ENCODE measurements at places on chromosomes 4 and X. TPM values are rescaled to one million over a fixed set of nuclear protein-coding genes. Genes with fewer than 3 reads are reported as not detected.

SPACA5 gene
- not detected for total RNA-seq

MAGEA2B gene
- not detected for total RNA-seq

TCEAL6 gene
- total RNA-seq = not detected

TEX13B gene
- total RNA-seq = not detected

RHOH gene
- total RNA-seq = not detected

ARSJ gene
- total RNA-seq = 29.0 TPM

CDKL2 gene
- total RNA-seq = 2.5 TPM

NEK1 gene
- total RNA-seq = 13.8 TPM

CSAG3 gene
- total RNA-seq = not detected

CDS1 gene
- total RNA-seq = under 0.01 TPM
